Left ventricle myocardium inferior (tissue), 1 donor: ENCODE measurements at places on chromosomes 6 and 20. TPM values are rescaled to one million over a fixed set of nuclear protein-coding genes. Genes with fewer than 3 reads are reported as not detected.
A peak's percentile ranks its signal among the peaks of the same experiment; 100 is the strongest.

- H3K36me3 ChIP-seq = no peaks in the 10 kb centered on the region
Measured at GRCh38 chr6:139883776-139884175, 509.3 kb upstream of the CITED2 start.

- H3K4me1 ChIP-seq = no peaks in the 10 kb centered on the region
- no peak overlapping the region for H3K4me3 ChIP-seq
- no peak overlapping the region for H3K27ac ChIP-seq
- H3K36me3 ChIP-seq = no peaks in the 10 kb centered on the region
Measured at GRCh38 chr20:48597521-48598302, 230.1 kb downstream of the PREX1 start.

DNA sequence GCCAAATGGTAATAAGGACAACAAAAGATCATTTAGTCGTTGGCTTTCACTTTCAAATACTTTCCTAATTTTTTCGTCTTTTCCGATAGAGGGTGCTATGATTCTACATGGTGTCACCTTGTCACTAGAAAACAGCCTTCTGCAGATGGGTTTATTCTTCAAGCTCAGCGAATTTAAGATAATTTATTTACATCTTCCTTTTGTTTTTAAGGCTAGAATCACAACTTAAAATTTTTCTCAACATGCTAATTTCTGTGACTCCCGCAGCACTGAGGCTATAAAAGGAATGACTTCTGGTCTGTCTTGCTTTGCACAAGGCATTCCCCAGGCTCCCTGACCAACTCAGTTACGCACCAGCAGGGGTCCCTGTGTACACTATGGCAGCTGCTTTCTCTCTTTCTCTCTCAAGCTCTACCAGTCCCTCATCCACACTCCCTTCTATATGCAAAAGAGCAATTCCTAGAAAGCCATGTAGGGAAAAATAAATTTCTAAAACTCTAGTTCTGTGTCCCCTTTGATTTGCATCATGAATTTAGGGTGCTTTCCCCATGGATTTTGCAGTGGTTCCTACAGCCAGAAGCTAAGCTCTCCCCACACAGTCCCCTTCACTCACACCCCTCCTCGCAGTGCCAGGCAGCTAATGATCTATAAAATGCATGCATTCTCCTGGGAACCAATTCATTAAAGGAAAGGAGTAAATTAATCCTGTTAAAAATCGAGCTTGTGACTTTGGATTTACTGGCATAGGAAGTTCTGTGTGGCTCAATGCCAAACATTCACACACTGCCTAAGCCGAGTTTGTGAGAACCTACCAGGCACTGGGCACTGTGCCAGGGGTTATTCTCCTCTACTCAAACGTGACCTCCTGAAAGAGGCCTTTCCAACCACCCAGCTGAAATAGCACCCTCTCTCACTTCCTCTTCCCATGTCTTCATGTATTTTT, 74.5 kb downstream of the DCDC2 start:
- no peak overlapping the region for H3K27ac ChIP-seq
- peaks cover 14% of the 10 kb centered on the region for H3K4me1 ChIP-seq
- DNase-seq = peak; percentile 60
- no peaks in the 10 kb centered on the region for H3K36me3 ChIP-seq
- H3K4me3 ChIP-seq = peak overlapping the region; percentile 44
- peaks cover 35% of the 10 kb centered on the region for H3K27me3 ChIP-seq

- peaks cover 8% of the 10 kb centered on the region for H3K4me1 ChIP-seq
- H3K27me3 ChIP-seq = no peaks in the 10 kb centered on the region
- H3K36me3 ChIP-seq = no peaks in the 10 kb centered on the region
- DNase-seq = no peak
Measured at GRCh38 chr6:21560249-21560648, 33.3 kb upstream of the SOX4 start.

- no peak for DNase-seq
- H3K4me3 ChIP-seq = no peak overlapping the region
- peaks cover 7% of the 10 kb centered on the region for H3K4me1 ChIP-seq
- no peak overlapping the region for H3K27ac ChIP-seq
Measured at GRCh38 chr6:53496797-53497375, 48.0 kb downstream of the GCLC start.

DNA sequence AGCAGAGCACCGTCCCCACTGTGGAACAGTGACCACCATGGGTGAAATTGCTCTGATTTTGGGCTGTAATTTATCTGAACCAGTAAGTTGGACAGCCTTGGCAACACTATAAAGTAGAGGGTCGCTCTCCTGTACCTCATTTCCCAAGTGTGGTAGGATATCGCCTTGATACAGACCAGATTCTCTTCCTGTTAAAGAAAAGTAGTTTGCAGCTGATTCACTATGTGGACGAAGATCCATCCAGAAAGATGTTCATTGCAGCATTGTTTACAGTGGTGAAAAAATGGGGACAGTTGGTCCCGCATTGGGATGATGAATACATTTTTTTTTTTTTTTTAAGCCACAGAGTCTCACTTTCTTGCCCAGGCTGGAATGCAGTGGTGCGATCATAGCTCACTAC, 74.3 kb downstream of the SLX4IP start:
- DNase-seq = no peak
- H3K4me3 ChIP-seq = no peak overlapping the region
- H3K36me3 ChIP-seq = no peaks in the 10 kb centered on the region
- no peaks in the 10 kb centered on the region for H3K27me3 ChIP-seq

Gene WFDC12
- total RNA-seq = not detected

Gene TCF15
- total RNA-seq = 11.1 TPM

DNA sequence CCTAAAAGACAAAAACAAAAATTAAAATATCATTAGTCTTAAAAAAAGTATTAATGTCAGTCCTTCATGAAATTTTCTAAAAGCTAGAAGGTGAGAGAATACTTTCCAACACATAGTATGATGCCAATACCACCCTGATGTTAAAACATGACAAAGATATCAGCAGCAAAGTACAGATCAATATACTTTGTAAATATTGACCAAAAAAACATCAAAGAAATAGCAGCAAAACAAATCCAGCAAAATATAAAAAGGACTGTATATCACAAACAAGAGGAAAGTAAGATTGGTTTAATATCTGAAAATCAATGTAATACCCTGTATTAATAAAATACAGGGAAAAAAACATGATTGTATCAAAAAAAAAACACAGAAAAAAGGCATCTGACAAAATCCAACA, 51.4 kb downstream of the TASP1 start:
- no peak for DNase-seq
- no peaks in the 10 kb centered on the region for H3K4me1 ChIP-seq
- H3K27me3 ChIP-seq = no peaks in the 10 kb centered on the region

Gene TFAP2B
- total RNA-seq = not detected

Gene CAPN11
- 0.25 TPM for total RNA-seq

DNA sequence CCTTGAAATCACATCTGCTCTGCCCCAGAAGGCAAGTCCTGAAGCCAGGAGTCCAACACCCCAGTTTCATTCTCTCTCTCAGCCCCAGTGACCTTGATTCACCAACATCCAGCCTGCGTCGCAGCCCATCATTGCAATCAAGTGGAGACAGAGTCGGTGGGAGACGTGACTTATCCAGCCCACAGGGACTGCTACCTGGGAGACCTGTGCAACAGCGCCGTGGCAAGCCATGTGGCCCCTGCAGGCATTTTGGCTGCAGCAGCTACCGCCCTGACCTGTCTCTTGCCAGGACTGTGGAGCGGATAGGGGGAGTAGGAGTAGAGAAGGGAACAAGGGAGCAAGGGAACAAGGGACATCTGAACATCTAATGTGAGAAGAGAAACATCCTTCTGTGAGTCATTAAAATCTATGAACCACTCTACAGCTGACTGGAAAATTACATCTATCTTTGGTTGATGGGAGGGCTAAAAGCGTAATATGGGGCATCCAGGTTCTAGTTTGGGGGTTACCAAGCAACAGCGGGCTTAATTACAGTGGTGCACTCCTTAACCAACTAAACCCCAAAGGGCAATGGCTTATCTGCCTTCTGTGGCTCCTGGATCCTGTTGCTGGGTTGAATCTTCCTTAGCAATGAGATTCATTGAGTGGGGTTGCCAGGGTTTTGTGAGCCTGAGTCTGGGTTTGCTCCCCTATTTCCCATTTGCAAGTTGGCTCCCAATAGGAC, 2.5 kb downstream of the LY6G6D start:
- no peaks in the 10 kb centered on the region for H3K27me3 ChIP-seq
- no peaks in the 10 kb centered on the region for H3K4me1 ChIP-seq
- no peaks in the 10 kb centered on the region for H3K36me3 ChIP-seq

Gene PPP1R16B
- 6.3 TPM for total RNA-seq

Gene HLA-DMA
- 15.8 TPM for total RNA-seq

Gene IL20RA
- 10.1 TPM for total RNA-seq

- H3K4me1 ChIP-seq = peaks cover 16% of the 10 kb centered on the region
- no peak overlapping the region for H3K27ac ChIP-seq
- no peaks in the 10 kb centered on the region for H3K27me3 ChIP-seq
Measured at GRCh38 chr20:33622705-33623365, 39.3 kb upstream of the C20orf144 start.

DNA sequence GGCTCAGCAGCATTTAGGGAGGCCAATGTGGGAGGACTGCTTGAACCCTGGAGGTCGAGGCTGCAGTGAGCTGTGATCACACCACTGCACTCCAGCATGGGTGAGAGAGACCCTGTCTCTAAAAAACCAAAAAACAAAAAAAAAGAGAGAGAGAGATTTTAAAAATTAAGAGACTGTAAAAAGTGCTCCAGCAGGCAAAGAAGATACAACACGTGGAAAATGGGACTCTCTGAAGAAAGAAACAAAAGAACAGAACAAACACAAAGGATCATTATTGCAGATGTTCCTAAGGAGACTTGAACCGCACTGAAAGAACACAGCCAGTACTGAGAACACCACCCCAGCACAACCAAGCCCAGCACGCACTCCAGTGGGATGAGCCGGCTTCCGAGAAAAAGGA, 74.2 kb downstream of the TAF4 start:
- peaks cover 7% of the 10 kb centered on the region for H3K4me1 ChIP-seq
- peaks cover 89% of the 10 kb centered on the region for H3K36me3 ChIP-seq
- H3K27ac ChIP-seq = no peak overlapping the region
- DNase-seq = no peak

DNA sequence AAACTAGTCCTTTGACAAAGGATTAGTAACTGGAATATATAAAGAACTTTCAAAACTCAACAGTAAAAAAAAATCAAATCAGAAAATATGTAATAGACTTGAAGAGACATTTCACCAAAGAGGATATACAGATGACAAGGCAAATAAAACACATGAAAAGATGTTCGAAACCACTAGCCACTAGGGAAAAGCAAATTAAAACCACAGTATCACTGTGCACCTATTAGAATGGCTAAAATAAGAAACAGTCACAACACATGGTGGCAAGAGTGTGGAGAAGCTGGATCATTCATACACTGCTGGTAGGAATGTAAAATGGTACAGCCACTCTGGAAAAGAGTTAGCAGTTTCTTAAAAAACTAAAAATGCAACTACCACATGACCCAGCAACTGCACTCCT, 14.9 kb downstream of the ZBTB2 start:
- H3K4me3 ChIP-seq = no peak overlapping the region
- peaks cover 20% of the 10 kb centered on the region for H3K36me3 ChIP-seq
- no peak overlapping the region for H3K27ac ChIP-seq
- H3K27me3 ChIP-seq = no peaks in the 10 kb centered on the region
- DNase-seq = no peak

DNA sequence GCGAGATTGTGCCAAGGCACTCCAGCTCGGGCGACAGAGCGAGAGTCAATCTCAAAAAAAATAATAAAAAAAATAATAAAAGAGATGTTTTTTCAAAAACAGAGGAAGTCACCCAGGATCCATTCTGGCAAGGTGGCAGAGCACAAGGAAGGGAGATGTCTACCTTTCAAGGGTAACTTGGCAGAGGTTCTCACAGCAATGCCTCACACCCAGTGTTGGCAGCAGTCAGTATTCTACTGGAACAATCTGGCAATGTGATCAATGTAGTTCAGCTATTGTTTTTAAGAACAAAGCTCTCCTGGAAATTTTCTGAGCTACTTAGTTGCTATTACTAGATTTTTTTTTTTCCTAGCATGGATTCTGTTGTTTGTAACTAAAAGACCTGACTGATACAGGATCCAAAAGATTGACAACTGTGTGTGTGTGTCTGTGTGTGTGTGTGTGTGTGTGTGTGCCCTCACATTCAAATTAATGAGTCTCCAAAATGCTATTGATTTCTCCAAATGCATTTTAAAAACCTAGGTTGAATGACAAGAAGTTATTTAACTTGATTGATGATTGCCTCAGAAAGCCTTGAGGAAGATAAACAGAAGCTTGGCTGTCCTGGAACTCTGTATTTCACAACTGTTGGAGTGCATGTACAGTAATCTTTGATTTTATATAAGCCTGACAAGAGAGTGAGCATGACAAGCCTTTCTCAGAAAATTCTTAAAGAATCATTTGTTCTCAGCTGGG, 114.1 kb upstream of the RREB1 start:
- no peak for DNase-seq
- no peaks in the 10 kb centered on the region for H3K36me3 ChIP-seq
- H3K4me1 ChIP-seq = peaks cover 26% of the 10 kb centered on the region
- H3K4me3 ChIP-seq = no peak overlapping the region

GRCh38 chr20:20521736-20522135, 153.8 kb downstream of the INSM1 start:
- peaks cover 5% of the 10 kb centered on the region for H3K4me1 ChIP-seq
- H3K36me3 ChIP-seq = peaks cover 49% of the 10 kb centered on the region
- no peak overlapping the region for H3K4me3 ChIP-seq
- H3K27me3 ChIP-seq = no peaks in the 10 kb centered on the region
- no peak overlapping the region for H3K27ac ChIP-seq

Gene PDYN
- total RNA-seq = not detected

Gene HFE
- total RNA-seq = 3.4 TPM

- H3K27me3 ChIP-seq = peaks cover 17% of the 10 kb centered on the region
- no peak overlapping the region for H3K4me3 ChIP-seq
- no peak overlapping the region for H3K27ac ChIP-seq
- no peak for DNase-seq
- no peaks in the 10 kb centered on the region for H3K4me1 ChIP-seq
Measured at GRCh38 chr20:63441136-63442099, 31.0 kb downstream of the KCNQ2 start.

Gene KIF6
- total RNA-seq = 0.69 TPM

GRCh38 chr6:162856885-162857284, 129.1 kb downstream of the PACRG start:
- peaks cover 6% of the 10 kb centered on the region for H3K4me1 ChIP-seq
- no peaks in the 10 kb centered on the region for H3K36me3 ChIP-seq
- peak overlapping the region; percentile 54 for H3K4me3 ChIP-seq
- DNase-seq = no peak
- peak overlapping the region; percentile 71 for H3K27ac ChIP-seq
